Activated T-helper 1 cell treated with anti-CD3 and anti-CD28 coated beads, Interleukin-2, amount 50 U/mL, for 16 hours (primary cell): ENCODE measurements at places on chromosomes 5 and 9.

DNA sequence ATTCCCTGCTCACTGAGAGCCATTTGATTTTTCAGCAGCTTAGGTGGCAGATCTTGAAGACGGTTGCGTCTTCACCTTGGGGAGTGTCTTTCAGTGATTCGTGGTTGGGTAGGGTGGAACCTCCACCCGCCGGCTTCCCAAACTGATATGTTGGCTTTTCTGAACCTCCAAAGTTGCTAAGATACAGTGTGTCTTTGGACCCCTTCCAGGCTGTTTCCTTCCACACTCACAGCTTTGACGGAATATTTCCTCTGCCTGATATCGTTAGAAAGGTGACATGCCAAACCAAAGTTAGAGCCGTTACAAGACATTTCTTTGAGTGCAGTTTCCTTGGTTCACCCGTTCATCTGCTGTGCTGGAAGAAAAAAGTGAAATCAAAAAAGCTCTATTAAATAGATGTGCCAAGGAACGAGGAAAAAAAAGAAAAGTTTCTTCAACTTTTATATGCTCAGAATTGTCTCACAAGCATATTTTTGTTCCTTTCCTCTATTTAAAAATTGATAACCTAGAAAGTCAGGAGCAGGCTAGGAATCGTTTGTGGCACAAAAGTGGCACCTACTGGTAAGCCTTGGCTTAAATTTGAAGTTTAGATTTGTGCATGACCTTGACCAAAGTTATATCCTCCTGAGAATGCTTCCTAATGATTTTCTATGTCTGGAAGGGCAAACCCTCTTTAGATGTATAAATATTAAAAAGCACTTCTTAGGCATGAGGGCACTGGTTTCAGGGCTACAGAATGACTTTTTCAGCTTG, 270.7 kb upstream of the WWC1 start:
- DNase-seq, result no peak

- DNase-seq, result no peak
Measured at GRCh38 chr9:75907329-75907728, 16.9 kb downstream of the PCSK5 start.

GRCh38 chr9:116905171-116905588, 218.1 kb downstream of the TRIM32 start:
- DNase-seq, result no peak

DNA sequence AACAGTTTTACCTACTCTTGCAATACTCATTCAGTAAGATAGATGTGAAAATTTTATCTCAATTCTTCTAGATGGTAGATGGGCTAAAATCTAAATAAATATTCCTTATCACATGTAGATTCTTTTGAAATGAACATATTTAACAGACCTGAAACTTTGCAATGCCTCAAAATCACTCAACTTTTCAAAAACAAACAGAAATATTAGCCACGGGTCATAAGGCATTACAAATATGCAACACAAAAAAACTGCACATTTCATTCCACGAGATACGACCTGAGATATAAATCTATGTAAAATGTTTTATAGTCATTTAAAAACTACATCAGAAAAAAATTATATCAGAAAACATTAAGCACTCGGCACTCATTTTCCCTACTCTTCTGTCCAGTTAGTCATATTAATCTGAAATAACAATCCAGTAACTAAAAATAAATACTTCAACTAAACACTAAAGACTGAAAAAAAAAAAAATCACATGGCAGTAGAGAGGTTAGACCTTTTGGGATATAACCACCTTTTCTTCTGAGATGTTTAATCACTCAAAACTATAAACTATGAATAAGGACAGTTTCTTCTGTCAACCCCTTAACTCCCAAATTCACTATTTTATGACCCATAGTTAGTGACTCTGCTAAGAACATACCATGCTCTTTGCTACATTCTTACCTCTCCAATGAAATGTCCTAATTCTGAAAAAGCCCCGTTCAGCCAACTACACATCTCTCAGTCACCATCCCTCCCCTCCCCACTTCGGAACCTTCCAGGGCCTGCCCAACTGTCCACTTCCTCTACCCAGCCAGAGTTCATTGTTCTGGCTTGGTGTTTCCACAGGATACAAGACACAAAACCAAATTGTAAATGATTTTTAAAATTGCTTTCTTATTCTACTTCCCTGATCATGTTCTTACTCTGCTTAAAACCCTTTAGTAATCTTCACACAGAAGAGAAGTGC, 6.4 kb downstream of the HOMER1 start:
- no peak for DNase-seq

DNA sequence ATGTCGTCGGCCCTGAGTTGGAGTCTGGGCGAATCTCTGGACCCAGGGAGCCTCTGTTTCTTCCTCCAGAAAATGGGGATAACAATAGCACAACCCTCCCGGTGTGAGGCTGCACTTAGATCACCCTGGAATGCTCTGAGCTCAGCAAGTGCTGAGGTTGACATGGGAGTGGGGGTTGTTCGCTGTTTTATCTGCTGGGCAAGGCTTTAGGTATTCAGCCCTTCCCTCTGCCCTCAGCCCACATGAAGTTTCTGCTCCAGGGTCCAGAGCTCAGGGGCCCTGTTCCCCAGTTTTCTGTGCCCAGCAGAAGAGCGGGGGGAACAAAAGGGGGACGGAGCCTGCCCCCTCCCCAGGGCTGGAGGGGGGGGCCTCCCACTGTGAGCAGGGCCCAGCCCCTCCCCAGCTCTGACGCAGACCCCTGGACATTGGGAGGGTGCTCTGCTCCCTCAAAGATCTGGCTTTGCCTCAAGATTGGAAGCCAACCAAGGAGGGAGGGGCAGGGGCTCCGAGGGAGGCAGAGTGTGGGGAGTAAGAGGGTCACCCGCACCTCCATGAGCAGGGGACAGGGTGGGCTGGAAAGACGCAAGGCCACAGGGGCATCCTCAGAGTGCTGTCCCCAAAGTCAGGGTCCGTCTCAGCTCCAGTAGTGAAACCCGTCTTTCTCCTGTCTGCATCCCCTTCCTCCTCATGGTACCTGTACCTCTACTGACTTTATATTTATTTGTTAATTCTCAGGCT, 215.6 kb downstream of the C9orf50 start:
- no peak for DNase-seq

DNA sequence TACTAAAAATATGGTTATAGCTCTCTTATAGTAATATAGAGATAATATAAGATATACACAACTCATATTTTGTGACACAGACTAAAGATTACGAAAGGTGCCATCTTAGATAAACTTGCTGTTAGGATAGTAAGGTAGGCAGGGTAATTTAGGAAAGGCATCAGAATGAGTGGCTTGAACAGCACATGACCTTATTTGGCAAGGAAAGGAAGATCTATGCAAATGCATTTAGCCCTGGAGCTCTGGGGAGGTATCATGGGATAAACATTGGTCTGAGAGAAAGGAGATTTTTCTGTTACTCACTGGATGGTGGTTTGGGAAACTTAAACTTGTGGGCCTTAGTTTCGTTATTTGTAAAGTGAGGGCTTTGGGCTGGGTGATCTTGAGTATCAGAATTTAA, 65.8 kb downstream of the KCTD16 start:
- no peak for DNase-seq

DNA sequence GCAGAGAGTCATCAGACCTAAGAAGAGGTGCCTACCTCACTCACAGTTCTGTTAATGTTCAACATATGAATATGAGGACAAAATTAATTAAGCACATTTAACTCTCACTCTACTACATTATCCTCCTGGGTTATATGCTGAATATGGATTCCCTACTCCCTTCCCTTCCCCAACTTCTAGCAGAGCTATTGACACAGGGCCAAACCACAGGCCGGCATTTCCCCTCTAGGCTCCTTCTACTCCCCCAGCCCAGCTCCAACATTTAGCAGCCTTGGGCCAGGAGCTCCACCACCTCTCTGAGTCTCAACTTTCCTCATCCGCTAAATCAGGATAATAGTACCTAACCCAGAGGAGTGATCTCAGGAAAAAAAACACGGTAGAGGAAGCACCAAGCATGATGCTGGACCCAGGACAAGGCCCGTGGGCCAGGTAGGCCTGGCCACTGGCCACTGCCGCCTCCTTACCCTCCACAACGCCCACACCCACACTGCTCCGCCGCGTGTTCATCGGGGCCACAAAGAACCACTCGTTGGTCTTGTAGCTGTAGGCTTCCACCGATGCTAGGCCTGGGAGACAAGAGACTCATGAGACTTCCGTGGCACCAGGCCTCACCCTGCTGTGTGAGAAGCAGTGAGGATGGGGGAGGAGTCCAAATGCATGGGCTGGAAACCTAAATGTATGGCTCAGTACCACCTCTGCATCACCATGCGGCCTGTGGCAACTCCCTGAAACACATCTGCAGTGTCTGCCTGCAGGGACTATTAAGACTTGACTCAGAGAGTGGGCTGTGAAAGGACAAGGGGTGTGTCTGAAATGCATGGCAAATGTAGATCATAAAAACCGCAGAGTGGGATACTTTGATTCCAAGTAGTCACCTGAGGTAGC, 98.8 kb downstream of the KLHL3 start:
- DNase-seq, result no peak

- no peak for DNase-seq
Measured at GRCh38 chr9:4237748-4238511, 61.9 kb downstream of the GLIS3 start.

DNA sequence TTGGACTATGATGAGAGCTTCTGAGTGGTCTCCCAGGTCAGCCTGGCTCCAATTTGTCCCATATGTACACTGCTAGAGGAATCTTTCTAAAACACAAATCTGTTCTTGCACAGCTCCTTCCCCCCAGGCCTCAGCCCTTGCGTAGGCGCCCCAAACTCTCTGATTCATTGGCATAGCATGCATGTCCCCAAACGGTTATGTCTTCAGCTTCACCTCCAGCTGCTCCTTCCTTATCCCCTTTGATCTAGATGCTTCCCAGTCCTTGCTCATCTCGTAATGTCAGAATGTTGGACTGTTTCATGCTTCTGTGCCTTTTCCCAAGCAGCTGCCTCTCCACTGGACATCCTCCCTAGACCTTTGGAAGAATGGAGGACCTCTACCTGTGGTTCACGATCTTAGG, 60.1 kb upstream of the BASP1 start:
- no peak for DNase-seq

GRCh38 chr5:110092955-110093785, 403.4 kb downstream of the MAN2A1 start:
- no peak for DNase-seq
